ENCODE measurements at places on chromosomes 2 and 18.

DNA sequence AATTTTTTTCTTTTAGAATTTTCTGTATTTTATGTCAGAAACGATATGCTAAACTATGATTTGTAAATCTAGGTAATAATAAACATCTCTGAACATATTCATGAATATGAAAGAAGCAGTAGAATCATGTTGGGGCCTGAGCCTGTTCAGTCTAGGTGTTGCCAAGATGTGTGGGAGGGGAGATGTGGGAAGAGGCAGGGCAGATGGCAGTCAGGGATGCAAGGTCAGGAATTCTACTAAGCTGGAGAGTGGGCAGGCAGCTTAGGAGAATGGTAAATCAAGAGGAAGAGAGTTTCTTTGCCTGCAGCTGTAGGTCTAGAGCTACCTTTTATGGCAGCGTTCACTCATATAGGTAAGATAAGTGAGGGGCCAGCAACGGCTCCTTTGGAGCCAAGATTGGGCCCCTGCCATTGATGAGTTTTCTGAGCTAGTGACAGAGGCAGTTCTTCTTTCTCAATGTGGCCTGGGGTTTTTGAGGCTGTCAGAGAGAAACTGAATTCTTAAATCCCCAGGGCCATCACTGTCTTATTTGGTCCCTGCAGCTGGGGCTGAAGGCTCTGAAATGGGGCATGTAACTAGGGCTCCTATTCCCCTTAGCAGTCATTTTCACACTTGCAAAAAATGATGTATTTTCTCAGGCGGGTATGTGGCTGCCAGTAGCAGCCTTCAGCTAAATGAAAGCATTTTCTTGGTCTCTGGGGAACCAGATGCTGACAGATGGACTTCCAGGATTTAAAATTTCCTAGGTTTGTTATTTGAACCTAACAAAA, 232.8 kb downstream of the PIK3C3 start:
- no peak for DNase-seq

GRCh38 chr2:65404988-65405697, 27.3 kb downstream of the SPRED2 start:
- no peak for DNase-seq

- DNase-seq = no peak
Observed at GRCh38 chr18:60560071-60560470, 187.5 kb upstream of the MC4R start.

- no peak for DNase-seq
Observed at GRCh38 chr2:226330206-226330605, 469.4 kb downstream of the IRS1 start.
